Heart right ventricle (tissue), 16 donors: ENCODE measurements at places on chromosomes 2 and 18. TPM values are rescaled to one million over a fixed set of nuclear protein-coding genes. Genes with fewer than 3 reads are reported as not detected.

The SAG gene
- total RNA-seq, result not detected

The EN1 gene
- total RNA-seq, result 0.15 TPM

The WNT10A gene
- total RNA-seq, result not detected

The UGT1A5 gene
- total RNA-seq, result not detected
